ENCODE measurements at places on chromosomes 4 and X.

DNA sequence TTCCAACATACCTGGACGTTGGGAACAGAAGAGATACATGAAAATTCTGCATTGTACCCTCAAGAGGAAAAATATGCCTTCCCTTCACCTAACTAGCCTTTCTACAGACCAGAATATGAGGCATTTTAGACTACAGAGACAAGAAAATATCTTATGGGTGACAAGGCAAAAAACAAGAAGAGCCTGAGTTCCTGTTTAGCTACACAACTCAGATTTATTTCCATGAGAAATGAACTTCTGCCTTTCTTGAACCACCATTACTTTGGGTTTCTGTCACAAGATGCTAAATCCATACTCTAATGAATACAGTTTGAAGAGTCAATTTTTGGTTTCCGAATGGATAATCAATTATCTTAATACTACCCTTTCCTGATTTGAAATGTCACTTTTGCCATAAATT lies 18.7 kb downstream of the RCHY1 start:
- DNase-seq = no peak

DNA sequence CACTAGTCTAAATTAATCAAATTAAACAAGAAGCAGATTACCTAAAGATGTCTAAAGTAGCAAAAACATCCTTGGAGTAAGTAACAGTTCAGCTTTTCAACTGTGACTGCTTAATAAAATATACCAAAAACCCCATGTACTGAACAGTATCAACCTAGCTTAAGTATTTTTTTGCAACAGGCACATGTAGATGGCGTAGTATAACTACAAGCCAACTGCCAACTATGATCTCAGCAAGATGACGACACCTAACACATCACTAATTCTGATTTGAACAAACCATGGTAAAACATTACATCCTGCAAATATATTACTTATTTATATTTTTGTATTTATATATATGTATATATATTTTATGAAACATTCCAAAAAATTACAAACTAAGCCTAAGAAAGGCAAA lies 24.5 kb downstream of the DHX15 start:
- no peak for DNase-seq

DNA sequence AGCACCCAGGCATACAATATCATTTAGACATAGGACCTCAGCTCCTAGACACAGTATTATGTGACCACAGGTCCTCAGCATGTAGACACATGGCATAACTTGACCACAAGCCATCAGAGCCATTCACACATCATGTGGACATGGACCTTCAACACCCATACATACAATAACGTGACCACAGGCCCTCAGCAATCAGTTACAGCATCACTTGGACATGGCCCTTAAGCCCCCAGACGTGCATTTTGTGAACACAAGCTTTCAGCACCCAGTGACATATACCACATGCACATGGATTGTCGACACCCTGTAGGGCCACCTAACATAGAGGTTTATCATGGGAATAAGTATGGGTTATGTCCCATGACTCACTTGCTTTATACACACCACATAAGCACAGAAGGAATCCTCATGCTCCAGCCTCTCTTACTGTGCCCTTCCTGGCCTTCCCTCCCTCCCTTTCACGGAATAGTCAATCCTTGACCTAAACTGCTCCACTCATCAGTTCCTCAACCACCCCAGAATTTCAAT lies 1.9 kb downstream of the TSPYL2 start:
- no peak for DNase-seq

DNA sequence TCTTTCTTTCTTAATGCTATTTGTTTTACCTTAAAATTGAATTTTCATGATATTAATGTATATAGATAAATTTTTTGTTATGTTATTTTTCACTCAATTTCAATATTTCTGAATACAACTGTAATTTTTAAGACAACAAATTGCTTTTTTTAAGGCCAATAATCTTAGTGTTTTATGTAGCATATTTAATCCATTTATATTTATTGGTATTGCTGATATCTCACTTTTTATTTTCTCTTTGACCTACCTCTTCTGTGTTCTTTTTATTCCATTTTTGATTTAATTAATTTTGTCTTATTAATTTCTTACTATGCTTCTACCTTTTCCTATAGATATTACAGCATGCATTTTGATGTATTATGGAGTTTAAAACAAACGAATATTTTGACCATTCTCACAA lies 460.1 kb upstream of the AGA start:
- DNase-seq = no peak

GRCh38 chr4:37567836-37568235 lies 118.3 kb downstream of the RELL1 start:
- no peak for DNase-seq

DNA sequence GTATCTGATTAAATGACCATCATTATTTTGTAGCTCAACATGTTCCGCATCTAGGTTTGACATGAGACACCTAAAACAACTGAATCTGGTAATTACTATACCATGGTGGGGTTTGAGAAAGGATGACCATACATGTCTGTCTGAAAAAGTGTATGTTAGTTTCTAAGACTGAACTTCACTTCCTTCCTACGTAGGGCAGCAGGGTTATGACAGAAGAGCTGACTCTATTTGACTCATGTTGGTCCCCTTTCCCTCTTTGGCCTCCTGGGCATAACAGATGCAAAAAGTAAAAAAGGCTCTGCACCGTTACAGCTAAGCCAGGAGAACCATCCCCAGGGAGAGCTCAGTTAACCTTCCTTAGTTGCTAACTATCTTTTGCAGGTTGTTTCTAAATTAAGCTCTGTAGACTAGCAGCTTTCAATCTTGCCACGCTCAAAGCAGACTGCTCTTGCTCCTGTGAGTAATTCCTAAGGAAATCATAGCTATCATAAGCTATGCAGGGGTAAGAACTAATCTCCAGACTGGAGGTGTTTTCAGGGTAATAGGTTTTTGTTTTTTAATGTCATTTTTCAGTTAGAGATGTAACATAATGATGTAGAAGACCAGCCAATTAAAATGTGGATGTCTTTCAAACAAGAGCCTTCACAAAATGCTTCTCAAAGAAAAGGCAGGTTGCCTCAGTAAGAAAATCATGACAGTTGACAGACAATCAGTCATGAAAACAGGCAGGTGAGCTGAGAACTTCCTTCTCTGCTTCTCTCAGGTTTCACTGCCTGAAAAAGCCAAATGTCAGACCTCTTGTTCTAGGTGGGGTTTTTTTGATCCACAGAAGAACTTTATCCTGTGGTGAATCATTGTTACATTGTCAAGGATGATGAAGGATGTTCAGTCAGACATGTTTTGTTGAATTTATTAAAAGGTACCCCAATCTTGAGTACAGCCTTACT lies 66.9 kb upstream of the DAPP1 start:
- DNase-seq = no peak

DNA sequence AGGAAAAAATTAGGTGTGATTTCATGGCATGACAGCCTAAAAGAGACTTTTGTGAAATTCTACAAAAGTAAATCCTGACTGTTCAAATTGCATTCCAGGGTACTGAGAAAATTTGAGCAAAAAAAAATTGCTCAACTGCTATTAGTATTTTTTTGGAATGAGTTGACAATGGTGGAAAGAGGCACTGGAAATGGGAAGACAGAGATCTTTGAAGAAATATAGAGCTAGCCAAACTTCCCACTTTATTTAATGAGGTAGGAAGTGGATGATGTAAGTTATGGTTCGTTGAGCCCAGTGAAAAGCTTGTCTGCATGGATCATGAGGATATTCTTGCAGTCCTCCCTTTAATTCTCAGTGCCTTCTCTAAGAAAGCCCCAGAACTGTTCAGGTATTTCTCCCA lies 183.8 kb downstream of the PTTG2 start:
- no peak for DNase-seq

DNA sequence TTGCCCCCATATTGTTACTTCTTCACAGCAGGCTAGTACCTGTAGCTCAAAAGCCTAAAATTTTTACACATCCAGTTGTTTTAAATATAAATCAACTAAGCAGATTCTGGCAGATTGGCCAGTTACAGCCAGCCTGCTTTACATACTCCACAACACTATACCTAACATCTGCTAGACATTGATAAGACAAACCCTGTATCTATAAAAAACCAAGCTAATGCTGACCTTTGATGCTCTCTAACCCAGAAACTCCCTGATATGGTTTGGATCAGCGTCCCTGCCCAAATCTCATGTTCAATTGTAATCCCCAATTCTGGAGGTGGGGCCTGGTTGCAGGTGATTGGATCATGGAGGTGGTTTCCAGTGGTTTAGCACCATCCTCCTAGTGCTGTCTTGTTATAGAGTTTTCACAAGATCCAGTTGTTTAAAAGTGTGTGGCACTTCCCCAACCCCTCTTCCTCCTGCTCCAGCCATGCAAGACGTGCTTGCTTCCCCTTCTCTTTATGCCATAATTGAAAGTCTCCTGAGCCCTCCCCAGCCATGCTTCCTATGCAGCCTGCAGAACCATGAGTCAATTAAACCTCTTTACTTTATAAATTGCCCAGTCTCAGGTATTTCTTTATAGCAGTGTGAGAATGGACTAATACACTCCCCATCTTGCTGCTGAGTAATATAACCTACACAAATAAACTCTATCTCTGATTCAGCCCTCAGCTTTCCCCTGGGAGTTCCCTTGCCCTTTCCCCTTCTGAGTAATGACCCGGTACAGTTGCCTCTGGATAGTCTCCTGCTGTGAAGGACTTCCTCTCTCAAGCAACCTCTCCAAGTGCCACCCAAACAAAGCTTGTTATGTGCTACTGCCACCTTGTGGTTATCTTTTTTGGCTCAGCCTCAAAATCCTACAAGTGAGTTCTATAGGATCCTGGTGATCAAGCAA lies 39.6 kb downstream of the ZCCHC13 start:
- peak; percentile 35 for DNase-seq

DNA sequence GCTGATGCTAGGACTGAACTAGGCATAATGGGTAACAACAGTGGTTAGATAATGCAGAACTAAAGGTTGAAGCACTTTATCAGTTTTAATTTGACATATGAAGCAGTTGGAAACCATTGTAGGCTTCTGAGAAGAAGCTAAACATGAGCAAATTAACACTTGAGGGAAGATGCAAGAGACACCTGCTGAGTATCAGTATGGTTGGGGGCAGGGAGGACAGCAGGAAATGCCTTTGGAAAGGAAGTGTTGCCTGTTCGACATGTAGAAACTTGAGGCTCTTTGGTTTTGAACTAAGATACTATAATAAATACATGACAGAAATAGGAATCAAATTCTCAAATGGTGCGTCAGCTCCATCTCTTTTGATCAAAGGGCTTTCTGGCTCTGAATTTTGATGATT lies 115.6 kb downstream of the FHIP1A start:
- DNase-seq = no peak

GRCh38 chr4:16264798-16265197 lies 38.5 kb upstream of the TAPT1 start:
- no peak for DNase-seq

Measured in activated CD4-positive, alpha-beta T cell treated with anti-CD3 and anti-CD28 coated beads, Interleukin-2, amount 50 U/mL, for 1 hour (primary cell).